ENCODE measurements at places on chromosomes 6 and 20.

- DNase-seq: no peak
These were observed 177.9 kb downstream of the RNGTT start for GRCh38 chr6:88785478-88785877.

DNA sequence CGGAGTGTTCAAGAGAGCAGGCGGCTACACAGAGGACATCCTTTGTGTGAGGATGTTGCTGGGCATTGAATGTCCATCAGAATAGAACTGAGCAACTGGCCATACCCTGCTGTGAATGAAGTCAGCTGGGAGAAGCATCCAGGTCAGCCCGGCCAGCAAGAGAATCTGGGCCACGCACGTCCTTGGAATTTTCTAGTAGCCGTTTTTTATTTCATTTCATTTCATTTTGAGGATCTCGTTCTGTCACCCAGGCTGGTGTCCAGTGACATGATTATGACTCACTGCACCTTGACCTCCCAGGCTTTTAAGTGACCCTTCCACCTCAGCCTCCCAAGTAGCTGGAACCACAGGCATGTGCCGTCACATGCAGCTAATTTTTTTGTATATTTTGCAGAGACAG is 97.9 kb downstream of the SSR1 start:
- no peak for DNase-seq

GRCh38 chr6:17267566-17267965 is 13.6 kb upstream of the RBM24 start:
- no peak for DNase-seq

DNA sequence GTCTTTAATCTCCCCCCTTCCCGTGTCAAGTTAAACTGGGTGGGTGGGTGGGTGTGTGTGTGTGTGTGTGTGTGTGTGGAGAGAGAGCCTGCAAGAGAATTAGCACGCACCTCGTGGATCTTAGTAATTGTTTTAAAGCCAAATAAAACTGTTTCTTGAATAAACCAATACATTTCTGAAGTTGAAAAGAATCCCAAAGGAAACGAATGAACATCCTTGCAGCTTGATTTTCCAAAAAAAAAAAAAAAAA is 381 bp upstream of the BICRAL start:
- DNase-seq: no peak

DNA sequence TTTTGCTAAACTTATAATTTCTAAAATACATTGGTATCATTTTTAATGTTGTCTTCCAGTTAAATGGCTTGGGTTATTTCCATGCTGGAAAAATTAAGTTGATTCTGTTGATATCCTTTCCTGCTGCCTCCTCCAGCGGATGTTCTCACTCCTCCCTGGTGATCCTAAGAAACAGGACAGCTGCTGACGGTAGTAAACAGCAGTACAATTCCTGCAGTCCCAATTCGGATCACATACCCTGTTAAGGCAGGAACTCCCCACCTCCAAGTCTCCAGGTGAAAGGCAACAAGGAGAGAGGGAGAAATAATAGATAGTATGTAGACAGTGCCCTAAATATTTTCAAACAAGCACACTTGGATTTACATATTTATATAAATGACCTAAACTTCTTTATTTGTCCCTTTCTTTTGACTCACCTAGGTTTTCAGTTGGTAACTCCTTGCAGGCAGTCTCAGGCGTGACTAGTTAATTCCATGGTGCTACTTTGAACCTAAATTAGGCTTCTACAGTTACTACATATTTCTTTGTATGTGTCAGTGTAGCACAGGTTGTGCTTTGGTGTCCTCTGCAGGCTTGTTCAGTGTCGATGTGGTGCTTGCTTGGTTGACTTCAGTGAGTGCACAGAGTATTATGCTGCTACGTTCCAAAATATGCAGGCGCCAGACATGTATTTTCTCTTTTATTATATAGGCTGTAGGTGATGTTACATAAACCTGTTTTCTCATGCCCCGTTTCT is 126.0 kb downstream of the ADGRB3 start:
- peak; percentile 66 for DNase-seq

GRCh38 chr6:5781966-5782556 is 224.7 kb downstream of the NRN1 start:
- DNase-seq: no peak

DNA sequence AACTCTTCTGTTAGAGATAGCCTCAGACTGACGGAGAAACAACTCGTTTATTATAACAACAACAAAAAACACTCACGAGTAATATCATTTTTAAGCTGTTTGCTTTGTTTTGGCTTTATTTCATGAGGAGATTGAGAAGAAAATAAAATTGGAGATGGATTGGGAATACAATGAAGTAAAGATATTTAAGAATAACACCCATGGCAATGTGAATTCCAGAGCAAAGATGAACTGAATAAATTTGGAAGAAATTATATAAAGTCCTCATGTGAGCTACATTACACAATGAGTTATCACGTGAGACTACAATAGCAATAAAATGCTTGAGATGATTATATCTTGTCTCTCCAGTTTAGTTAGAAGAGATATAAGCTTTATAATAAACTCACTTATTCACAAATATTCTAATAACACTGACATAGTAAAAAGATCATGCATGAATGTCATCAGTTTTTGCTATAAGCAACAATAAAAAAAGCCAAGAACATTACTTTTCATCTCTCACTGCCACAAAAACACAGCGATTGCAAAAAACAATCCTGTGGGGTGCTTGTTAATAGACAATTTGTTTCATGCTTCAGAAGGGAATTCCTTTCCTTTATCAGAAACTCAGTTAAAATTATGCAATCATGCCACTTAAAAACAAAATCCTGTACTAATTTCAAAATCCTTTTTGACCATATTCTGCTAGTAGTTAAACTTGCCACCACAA is 696.7 kb upstream of the MARCKS start:
- no peak for DNase-seq

- no peak for DNase-seq
These were observed 17.1 kb downstream of the SULF2 start for GRCh38 chr20:47768016-47768824.

GRCh38 chr20:18279242-18279641 is 9.1 kb upstream of the ZNF133 start:
- DNase-seq: no peak

- no peak for DNase-seq
These were observed 116.1 kb downstream of the MAN1A1 start for GRCh38 chr6:119233312-119233984.

GRCh38 chr6:87807475-87807874 is 105.4 kb upstream of the AKIRIN2 start:
- no peak for DNase-seq

- DNase-seq: no peak
These were observed 20.3 kb downstream of the CST7 start for GRCh38 chr20:24969186-24970029.

GRCh38 chr20:39019805-39020325 is 57.7 kb downstream of the DHX35 start:
- DNase-seq: no peak

- no peak for DNase-seq
These were observed 37.9 kb upstream of the IRAK1BP1 start for GRCh38 chr6:78829407-78829806.

DNA sequence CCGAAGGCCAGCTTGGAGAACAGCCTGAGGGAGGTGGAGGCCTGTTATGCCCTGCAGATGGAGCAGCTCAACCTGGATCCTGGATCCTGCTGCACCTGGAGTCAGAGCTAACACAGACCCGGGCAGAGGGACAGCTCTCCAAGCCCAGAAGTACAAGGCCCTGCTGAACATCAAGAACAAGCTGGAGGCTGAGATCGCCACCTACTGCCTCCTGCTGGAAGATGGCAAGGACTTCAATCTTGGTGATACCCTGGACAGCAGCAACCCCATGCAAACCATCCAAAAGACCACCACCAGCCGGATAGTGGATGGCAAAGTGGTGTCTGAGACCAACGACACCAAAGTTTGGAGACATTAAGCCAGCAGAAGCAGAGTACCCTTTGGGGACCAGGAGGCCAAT is 223.5 kb upstream of the ID4 start:
- DNase-seq: no peak

DNA sequence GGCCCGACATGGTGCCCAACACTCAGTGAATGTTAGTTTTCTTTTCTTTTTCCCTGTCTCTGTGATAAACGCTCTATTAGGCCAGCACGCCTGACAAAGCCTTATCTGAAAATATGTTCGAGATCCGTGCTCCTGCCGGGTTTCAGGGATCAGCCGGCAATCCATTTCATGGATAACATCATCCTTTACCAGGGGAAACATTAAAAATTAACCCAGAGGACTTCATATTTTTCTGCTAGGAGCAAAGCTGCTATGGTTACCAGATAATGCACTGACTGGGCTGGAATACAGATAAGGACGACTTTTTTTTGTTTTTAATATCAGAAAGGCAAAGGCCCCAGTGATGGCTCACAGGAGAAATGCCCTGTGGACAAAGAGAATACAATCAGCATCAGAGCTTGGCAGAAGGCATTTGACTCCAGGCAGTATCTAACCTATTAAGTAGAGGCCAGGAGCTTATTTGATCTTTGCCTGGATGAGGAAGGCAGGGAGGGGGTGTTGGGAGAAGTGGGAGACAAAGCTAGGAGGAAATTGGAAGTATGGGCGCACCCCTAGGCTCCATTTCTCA is 482.0 kb upstream of the CHD6 start:
- DNase-seq: no peak

GRCh38 chr6:117414770-117415169 is 11.0 kb downstream of the ROS1 start:
- no peak for DNase-seq

- no peak for DNase-seq
These were observed 356.9 kb downstream of the ARHGAP18 start for GRCh38 chr6:129353067-129353466.

GRCh38 chr20:54573838-54574237 is 98.4 kb downstream of the DOK5 start:
- no peak for DNase-seq

DNA sequence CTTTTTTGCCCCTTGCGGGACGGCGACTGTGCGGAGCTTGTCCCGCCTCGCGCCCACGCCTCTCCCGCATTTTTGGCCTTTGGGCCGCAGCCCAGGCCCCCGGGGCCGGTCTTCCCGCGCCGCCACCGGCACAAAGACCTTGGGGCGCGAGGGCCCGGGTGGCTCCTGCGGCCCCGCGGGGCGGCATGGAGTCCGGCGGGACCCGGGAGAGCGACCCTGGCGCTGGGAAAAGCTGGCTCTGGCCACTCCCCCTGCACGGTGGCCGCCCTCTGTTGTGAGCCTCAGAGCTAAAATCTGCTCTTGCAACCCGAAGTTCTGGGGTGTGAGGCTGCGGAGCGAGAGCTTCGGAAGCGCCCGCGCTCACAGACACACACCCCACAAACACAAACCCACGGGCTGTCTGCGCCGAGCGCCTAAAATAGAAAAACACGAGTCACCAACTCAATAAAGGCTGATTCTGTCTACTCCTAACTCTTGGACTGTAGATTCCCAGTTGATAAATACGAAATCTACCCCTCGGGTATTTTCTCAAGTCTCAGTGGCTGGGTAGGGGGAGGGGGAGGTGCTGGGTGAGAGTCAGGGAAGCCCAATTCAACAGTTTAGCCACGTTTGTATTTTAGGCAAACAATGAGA is 496 bp upstream of the BEND3 start:
- peak; percentile 74 for DNase-seq

DNA sequence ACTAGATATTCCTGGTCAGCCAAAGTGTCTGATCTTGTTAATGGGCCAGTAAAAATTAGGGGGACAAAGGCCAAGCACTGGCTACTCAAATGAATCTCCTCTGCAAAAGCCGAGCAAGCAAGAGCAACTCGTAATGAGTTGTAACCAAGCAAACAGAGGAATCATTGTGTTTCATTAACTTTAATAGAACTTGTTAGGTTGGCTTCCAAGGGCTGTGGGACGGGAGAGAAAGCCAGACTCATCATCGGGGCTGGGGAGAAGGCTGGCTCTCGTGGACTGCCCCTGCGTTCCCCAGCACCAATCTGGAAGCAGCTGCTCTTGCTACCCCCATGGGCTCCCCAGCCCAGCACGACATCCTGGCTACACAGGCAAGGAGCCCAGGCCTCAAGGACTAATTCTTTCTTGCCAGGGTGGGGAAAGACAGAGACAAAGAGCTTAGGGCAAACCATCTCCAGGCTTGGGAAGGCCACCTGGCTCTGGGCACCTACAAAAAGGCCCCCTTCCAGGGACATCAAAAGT is 10.5 kb upstream of the SCUBE3 start:
- no peak for DNase-seq

GRCh38 chr20:10550204-10551118 is 115.4 kb downstream of the SLX4IP start:
- DNase-seq: no peak

- no peak for DNase-seq
These were observed 36.7 kb upstream of the CHD6 start for GRCh38 chr20:41654884-41655283.

GRCh38 chr6:70303034-70303525 is at the start of gene COL9A1:
TSS of gene COL9A1 (minus strand) at chr6:70303084. CDS start at chr6:70302924, 160 bp downstream.
- no peak for DNase-seq
